Activated CD4-positive, alpha-beta memory T cell treated with anti-CD3 and anti-CD28 coated beads for 36 hours (primary cell): ENCODE measurements at places on chromosomes 16 and 17.

- no peak for DNase-seq
Measured at GRCh38 chr17:3723188-3723555, 531 bp upstream of the HASPIN start.

DNA sequence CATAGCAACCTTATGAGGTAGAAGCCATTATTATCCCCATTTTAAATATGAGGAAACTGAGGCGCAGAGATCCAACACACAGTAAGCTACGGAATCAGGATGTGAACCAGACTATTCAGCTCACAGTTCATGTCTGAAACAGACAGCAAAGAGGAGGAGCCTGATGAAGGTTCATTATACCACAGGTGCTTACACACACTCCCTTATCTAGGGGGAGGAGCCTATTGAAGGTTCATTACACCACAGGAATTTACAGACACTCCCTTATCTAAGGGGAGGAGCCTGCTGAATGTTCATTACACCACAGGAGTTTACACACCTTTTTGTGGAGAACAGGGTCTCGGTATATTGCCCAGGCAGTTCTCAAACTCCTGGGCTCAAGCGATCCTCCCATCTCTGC lies 21.9 kb downstream of the C16orf95 start:
- DNase-seq = no peak

DNA sequence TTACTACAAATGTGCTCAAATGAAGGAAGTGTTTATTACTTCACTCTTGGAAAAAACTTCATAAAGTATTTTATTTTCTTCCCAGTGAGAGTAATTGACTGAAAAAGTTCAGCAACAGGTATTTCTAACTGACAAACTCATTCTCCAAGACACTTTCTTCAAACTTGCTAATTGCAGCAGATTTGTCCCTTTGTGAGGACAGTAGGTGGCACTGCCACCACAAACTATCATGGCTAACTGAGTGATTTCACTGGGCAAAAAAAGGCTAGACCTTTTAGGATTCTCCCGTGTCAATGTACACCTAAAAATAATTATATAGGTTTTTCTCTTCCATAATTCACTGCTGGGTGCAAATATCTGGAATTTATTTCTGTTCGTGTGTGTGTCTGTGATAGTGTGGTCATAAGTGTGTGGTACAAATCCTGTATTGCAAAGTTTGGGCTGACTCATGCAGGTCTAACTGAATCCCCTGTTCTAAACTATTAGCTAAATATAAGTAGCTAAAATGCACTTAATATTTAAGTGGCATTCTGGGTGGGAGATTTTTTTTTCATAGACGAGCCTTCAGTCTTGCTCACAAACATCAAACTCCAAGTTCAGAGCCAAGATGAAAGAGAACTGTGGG lies 3.9 kb downstream of the HS3ST3A1 start:
- peak; percentile 53 for DNase-seq

DNA sequence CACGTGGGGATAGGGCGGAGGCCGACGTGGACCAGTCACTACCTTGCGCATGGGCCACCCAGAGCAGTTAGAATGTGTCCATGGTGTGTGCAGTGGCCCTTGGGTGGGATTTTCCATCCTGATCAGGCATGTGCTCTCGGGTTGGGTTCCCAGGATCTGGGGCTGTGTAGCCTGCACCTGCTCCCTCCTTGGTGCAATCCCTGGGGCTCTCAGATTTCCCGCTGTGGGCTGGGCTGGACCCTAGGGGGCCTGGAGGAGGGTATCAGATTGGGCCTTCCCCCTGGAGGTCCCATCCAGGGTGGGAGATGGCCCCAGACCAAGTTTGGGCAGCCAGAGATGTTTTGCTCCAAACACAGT lies 1.3 kb downstream of the SMTNL2 start:
- DNase-seq = no peak

DNA sequence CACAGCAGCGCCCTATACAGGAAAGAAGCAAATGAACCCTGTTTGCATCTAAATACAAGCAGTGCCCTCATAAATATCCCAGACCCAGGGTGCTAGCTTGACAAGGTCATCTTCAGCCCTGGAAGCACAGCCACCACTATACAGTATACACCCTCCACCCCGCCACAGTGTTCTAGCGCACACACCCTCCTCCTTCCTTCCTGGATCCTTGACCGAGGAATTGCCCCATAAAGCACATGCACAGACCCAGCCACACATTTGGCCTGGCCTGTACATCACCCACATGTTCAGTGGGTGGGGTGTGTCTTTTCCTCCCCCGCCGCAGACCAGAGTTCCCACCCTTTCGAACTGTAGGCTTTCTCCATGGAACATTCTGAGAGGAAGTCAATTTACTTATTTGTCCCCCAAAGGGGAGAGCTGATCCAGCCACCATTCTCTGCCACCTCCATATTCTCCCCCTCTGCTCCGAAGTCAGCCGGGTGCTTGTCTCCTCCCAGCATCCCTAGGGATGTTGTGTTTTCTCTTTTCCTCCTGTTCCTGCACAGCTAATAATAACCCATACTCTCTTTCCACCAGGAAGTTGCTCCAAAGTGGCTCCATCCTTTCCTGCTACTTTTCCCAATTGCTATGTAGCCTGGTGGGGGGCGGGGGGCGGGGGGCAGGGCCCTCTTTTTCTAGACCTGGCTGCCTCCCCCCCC lies 6.6 kb downstream of the ABI3 start:
- no peak for DNase-seq

- DNase-seq = no peak
Measured at GRCh38 chr16:4217204-4218131, 24.4 kb downstream of the SRL start.

DNA sequence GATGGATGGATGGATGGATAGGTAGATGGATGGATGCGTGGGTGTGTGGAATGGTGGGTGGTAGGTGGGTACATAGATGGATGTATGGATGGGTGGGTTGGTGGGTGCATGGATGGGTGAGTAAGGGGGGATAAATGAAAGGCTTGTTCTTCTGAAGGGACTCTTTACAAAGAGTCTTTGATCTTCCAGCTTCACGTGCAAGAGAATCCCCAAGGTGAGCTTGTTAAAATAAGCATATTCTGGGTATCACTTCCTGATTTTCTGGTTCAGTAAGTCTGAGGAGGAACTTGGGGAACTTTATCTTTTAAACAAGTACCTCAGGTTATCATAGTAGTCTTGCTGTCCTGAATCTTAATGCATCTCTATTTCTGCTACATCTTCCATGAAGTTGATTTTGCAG lies 639.1 kb downstream of the MAF start:
- no peak for DNase-seq

DNA sequence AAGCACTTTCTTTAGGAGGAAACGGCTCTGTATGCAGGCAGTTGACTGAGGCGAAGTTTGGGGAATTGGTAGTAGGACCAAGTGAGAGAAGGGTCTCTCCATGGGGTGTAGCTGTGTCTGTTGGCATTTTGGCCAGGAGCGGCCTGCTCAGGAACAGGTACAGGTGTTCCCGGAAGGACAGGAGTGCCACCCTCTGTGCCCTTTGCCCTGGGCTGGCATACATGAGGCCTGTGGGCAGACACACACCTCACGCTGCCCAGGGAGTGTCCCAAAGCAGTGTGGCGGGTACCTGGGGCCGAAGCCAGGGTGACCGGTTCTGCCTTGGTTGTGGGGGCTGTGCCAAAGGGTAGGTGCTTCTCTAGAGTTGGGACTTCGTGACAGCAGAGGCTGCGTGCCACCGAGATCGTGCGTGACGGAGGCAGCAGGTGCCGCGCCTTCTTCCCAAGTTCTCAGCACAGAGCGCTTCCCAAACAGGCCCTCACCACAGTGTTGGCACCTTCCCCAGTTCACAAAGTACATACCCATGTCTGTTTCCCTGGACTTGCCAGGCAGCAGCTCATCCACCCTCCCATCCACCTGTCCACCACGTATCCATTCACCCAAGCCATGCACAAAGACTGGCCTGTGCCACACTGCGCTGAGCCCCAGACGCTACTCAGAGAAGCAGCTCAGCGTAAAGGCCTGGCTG lies 19.9 kb upstream of the TCF25 start:
- DNase-seq = no peak

DNA sequence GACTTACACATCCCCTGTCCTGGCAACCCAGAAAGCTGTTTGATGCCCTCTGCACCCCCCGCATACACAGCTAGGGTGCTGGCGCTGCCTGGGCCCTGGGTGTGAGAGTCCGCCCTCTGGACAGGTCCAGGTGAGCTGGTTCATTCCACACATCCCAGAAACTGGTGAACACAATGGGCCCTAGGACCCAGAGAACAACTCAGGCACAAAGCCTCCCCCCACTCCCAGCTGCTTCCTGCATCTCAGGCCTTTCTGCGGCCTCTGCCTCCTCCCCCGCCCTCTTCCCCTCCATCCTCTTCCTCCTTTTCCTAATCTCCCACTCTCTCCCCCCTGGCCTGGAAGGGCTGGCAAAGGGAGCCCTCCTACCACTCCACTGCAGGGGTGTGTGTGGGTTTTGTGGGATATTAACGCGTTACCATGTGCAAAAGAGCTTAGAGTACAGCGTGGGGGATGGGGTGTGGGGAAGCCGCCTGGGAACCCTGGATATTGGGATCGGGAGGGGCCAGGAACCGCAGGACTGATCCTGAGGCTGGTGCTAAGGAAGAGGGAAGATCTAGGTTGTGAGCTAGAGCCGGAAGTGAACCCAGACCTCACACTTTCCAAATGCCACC lies 1.6 kb upstream of the PPP1R9B start:
- peak; percentile 72 for DNase-seq

- DNase-seq = no peak
Measured at GRCh38 chr17:32854207-32854606, 22.7 kb downstream of the MYO1D start.

DNA sequence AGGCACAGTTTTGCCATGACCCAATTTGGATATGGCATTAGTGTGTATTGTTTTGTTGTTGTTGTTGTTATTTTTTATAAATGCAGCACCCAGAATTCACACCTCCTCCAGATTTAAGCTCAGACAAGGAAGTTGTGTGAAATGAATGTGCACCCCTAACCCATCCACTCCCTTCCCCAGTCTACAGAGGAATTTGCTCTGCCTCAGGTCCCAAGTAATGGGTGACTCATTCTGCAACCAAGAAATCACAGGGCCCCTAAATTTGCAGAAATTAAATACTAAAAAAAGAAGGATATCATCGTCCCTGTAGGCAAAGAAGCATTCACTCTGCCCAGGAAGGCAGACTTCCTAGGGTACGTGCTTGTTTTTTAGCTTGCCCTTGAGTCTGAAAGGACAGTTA lies 62.3 kb downstream of the CLEC16A start:
- no peak for DNase-seq

GRCh38 chr17:1447052-1447451 lies 9.0 kb downstream of the CRK start:
- DNase-seq = no peak

DNA sequence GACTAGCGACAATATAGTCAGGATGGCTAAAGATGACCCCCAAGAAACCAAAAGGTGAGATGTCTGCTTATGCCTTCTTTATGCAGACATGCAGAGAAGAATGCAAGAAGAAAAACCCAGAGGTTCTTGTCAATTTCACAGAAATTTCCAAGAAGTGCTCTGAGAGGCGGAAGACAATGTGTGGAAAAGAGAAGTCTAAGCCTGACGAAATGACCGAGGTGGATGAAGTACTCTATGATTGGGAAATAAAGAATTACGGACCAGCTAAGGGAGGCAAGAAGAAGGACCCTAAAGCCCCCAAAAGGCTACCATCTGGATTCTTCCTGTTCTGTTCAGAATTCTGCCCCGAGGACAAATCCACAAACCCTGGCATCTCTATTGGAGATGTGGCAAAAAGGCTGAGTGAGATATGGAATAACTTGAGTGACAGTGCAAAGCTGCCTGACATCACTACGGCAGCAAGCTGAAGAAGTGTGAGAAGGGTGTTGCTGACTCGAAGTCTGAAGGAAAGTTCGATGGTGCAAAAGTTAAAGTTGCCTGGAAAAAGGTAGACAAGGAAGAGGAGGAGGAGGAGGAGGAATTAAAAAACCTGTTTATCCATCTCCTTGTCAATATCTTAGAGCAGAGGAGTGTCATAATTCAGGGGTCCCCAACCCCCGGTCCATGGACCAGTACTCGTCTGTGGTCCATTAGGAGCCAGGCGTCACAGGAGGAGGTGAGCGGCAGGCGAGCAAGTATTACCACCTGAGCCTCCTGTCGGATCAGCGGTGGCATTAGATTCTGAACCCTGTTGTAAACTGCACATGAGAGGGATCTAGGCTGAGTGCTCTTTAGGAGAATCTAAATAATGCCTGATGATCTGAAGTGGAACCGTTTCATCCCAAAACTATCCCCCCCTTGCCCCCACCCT lies 25.1 kb upstream of the ADGRG1 start:
- DNase-seq = peak; percentile 9

GRCh38 chr16:55640701-55641327 lies 15.0 kb upstream of the SLC6A2 start:
- DNase-seq = no peak

DNA sequence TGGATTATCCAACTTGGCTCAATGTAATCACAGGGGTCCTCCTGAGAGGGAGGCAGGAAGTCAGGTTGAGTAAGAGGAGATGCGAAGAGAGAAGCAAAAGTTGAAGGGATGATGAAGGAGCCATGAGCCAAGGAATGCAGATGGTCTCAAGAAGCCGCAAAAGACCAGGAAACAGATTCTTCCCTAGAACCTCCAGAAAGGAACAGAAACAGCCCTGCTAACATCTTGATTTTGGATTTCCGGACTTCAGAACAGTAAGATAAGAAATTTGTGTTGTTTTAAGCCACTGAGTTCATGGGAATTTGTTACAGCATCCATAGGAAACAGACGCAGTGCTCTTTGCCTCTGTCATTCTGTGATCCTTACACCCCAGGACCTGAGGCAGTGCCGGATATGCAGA lies 26.8 kb downstream of the CMTR2 start:
- DNase-seq = no peak

DNA sequence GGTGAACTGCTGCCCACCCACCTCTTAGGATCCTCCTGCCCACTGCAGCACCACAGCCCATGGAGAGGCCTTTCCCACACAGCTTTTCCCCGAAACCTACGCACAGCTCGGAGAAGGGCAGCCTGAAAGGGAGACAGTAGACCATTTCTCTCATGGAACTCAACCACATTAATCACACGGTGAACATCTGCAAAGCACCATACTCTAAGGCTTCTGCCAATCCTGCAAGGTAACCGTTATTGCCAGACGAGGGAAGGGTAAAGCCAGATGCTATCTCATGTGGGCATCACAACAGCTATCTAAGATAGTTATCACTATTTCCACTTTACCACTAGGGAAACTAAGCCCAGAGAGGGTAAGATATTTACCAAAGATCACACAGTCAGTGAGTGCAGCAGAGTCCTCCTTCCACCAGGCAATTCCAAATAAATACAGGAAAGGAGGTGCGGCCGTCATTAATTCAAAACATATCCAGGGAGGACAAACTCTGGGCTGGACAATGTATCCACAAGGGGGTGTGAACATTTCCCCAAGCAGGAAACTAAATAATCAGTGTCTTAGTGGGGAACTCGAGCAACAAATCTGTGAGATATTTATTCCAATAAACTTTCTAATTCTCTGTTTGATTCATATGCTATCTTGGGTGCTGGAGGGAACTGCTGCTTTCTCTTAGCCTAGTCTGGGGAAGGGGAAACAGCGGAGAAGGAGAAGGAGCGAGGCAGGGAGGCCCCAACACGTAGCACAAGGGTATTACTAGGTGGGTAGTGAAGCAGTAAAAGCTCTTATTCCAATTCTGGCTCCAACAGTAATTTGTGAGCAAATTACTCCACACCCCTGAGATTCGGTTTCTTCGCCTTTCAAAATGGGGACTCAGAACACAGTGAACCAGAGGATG lies 723 bp downstream of the TMEM186 start:
- no peak for DNase-seq

GRCh38 chr16:67658849-67659674 lies 998 bp downstream of the ACD start:
- no peak for DNase-seq
